ENCODE measurements at places on chromosomes 12 and 14. TPM values are rescaled to one million over a fixed set of nuclear protein-coding genes. Genes with fewer than 3 reads are reported as not detected.

- H3K36me3 ChIP-seq, result no peaks in the 10 kb centered on the region
- H3K4me3 ChIP-seq, result no peak overlapping the region
- no peaks in the 10 kb centered on the region for H3K27me3 ChIP-seq
Observed at GRCh38 chr14:21108791-21109190, 7.9 kb downstream of the TMEM253 start.

GRCh38 chr14:76267322-76268046, 108.5 kb upstream of the ESRRB start:
- H3K27me3 ChIP-seq, result peaks cover 8% of the 10 kb centered on the region
- H3K4me1 ChIP-seq, result peaks cover 4% of the 10 kb centered on the region
- no peak overlapping the region for H3K27ac ChIP-seq
- peak; percentile 24 for DNase-seq
- peaks cover 3% of the 10 kb centered on the region for H3K36me3 ChIP-seq

DNA sequence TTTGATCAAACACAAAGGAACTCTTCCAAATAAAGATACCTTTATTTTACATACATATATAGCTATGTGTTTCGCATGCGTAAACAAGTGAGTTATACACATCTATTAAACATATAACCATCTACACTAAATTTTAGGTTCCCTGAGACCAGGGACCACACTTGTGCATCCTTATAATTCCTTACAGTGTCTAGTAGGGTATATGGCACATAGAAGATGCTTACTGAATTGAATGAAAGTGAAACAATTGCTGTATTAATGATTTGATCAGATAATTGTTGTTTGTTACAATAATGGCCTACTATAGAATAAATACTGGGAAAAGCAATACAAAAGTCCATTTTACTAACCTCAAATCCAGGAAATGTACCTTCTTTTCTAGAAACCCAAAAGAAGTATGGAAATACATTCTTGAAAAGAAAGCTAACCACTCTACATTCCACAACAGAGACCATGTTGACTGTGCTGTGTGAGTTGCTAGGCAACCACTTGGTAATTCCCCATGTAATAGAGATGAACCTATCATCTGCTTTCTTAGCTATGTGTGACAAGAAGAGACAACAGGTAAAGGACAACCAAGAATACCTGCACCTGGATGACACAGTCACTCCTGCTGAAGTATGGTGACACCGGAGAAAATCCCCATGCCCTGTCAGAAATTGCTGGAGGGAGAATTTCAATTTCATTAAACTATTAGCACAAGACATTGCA, 11.9 kb upstream of the CIPC start:
- peak overlapping the region; percentile 96 for H3K27ac ChIP-seq
- H3K36me3 ChIP-seq, result no peaks in the 10 kb centered on the region
- H3K4me1 ChIP-seq, result peaks cover 54% of the 10 kb centered on the region
- no peak for DNase-seq
- peak overlapping the region; percentile 56 for H3K4me3 ChIP-seq

DNA sequence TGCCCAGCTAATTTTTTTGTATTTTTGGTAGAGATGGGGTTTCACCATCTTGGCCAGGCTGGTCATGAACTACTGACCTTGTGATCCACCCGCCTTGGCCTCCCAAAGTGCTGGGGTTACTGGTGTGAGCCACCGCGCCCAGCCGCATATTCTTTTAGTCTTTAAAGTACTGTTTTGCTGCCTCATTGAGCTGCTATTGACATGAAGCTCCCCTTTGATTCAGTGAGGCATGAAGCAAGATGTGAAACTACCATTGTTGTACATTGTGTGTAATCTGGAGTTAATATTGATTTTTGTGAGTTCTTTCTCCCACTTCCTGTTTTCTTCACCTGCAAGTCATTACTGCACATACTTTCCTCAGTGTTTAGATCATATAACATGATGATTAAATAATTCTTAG, 80.8 kb downstream of the MNAT1 start:
- DNase-seq, result no peak
- H3K4me1 ChIP-seq, result peaks cover 14% of the 10 kb centered on the region
- no peak overlapping the region for H3K4me3 ChIP-seq
- H3K27me3 ChIP-seq, result no peaks in the 10 kb centered on the region
- H3K27ac ChIP-seq, result no peak overlapping the region

DNA sequence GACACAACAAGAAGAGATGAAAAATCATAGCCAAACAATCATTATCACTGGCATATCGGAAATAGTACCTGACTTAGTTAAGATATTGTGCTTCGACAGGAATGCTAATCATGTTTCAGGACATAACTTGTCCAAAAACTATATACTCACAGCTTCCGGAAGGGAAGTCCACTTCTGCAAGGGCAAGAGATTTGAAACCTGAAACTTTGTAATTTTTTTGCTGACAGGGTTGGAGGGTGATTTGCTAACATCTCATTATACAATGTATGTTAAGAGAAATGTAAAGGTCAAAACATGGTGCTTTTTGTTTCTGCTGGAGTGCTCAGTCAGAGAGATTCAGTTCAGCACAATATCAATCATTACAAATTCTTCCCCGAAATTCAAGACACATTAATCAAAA, 200.3 kb downstream of the CNTN1 start:
- no peaks in the 10 kb centered on the region for H3K27me3 ChIP-seq
- H3K4me3 ChIP-seq, result no peak overlapping the region
- no peak overlapping the region for H3K27ac ChIP-seq
- H3K36me3 ChIP-seq, result no peaks in the 10 kb centered on the region
- no peak for DNase-seq

GRCh38 chr12:131929581-131930456, 743 bp downstream of the PUS1 start:
- peaks cover 12% of the 10 kb centered on the region for H3K4me1 ChIP-seq
- H3K27me3 ChIP-seq, result no peaks in the 10 kb centered on the region
- H3K36me3 ChIP-seq, result peaks cover 17% of the 10 kb centered on the region
- peak overlapping the region; percentile 95 for H3K4me3 ChIP-seq
- H3K27ac ChIP-seq, result peak overlapping the region; percentile 95
- peak; percentile 29 for DNase-seq

DNA sequence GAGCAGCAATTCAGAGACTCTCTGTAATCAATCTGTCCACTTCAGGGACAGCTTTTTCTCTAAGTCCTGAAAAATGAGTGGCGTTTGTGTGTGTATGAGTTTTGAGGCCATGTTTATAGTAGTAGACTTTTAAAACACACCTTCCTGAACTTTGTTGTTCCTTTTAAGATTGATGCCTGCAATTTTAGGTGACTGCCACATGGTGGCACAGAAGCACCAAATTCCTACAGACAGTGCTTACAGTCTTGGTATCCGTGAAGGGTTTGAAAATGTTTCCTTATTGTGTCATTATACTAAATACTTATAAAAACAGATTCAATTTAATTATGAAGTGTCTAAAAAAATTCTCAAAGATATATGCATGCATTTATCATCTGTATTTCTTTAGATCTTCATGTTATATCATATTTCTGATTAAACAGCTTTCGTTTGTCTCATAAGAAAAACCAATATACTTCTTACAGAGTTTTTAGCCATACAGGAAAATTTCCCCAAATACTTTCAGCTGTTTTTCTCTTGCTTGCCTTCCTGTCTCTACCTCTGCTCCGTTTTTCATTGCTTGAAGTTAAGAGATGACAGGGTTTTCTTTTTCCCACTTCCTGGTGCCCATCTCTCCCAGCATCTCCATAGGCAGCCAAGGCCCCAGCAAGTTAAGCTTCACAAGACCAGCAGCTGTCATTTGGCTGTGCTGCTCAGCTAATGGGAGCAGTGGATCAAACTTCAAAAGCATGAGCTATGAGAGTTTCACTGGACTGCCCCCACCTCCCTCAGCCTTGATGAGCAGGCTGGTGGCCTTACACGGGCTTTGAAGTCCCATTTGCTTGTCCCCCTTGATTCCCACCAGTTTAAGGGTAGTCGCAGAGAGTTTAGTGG, 259.6 kb downstream of the AKAP6 start:
- peaks cover 8% of the 10 kb centered on the region for H3K36me3 ChIP-seq
- H3K27ac ChIP-seq, result no peak overlapping the region
- no peak overlapping the region for H3K4me3 ChIP-seq
- H3K27me3 ChIP-seq, result no peaks in the 10 kb centered on the region

- no peak for DNase-seq
- H3K36me3 ChIP-seq, result peaks cover 16% of the 10 kb centered on the region
- H3K27me3 ChIP-seq, result no peaks in the 10 kb centered on the region
- H3K27ac ChIP-seq, result no peak overlapping the region
- no peak overlapping the region for H3K4me3 ChIP-seq
Observed at GRCh38 chr14:28361486-28361885, 405.1 kb upstream of the FOXG1 start.

- no peaks in the 10 kb centered on the region for H3K4me1 ChIP-seq
- peaks cover 8% of the 10 kb centered on the region for H3K27me3 ChIP-seq
- no peak overlapping the region for H3K27ac ChIP-seq
- H3K36me3 ChIP-seq, result no peaks in the 10 kb centered on the region
Observed at GRCh38 chr14:104550861-104551728, 28.5 kb upstream of the C14orf180 start.

- no peak overlapping the region for H3K4me3 ChIP-seq
- H3K4me1 ChIP-seq, result no peaks in the 10 kb centered on the region
- no peak overlapping the region for H3K27ac ChIP-seq
Observed at GRCh38 chr12:114263056-114263805, 142.7 kb downstream of the TBX5 start.

DNA sequence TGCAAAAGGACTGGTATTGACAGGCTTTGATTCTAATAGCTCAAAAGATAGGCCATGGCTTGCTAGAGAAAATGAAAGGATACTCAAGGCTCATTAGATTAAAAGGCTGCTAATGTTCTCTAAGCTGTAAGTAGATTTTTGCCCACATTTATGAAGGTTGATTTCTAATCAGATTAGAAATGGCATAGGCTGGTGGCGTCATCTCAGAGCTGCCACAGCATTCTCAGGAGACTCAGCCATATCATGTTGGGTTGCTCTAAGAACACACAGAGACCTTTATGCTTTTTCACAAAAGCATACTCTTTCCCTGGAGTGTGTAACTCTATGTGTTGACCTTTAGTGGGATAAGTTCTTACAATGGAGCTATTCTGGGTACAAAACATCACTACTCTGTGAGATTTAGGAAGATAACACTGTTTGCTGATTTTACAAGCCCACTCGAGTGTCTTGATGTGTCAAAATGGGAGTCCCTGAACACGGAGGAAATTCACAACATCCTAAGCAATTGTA, 576.0 kb downstream of the NRXN3 start:
- peaks cover 26% of the 10 kb centered on the region for H3K4me1 ChIP-seq
- H3K27me3 ChIP-seq, result no peaks in the 10 kb centered on the region
- DNase-seq, result no peak
- H3K36me3 ChIP-seq, result no peaks in the 10 kb centered on the region
- H3K4me3 ChIP-seq, result peak overlapping the region; percentile 53

GRCh38 chr14:100546051-100546443, 41.2 kb downstream of the BEGAIN start:
- H3K27me3 ChIP-seq, result no peaks in the 10 kb centered on the region
- peaks cover 6% of the 10 kb centered on the region for H3K4me1 ChIP-seq
- H3K36me3 ChIP-seq, result no peaks in the 10 kb centered on the region
- H3K4me3 ChIP-seq, result no peak overlapping the region
- no peak overlapping the region for H3K27ac ChIP-seq
- no peak for DNase-seq

DNA sequence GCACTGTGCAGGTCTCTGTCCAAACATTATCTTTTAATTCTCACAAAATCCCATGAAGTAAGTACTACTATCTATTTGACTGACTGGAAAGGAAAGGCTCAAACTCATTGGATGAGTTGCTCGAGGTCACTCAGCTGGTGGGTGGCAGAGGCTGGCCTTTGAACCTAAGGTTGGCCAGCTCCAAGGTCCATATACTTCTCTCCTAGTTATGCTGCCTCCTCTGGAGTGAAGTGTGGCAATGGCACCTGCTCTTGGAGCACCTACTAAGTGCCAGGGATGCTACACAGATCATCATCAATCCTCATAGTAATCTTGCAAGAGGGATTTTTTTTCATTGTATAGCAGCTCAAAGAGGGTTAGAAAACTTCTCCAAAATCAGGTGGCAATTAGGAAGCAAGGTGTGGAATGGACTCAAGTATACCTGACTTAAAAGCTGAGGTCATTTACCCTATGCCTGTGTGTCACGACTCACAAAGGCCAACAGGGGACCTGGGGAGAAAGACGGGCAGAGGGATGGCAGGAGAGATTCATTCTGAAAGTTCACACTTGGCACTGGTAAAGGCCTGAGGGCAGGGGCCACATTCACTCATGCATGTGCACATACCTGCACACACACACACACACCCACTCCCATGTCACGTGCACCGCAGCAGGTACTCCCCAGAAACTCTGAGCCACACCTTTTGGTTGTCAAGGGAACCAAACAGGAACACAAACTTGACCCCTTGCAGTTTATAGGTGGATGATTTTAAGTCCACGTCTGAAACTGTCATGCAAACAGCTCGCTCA, 146.4 kb downstream of the FOXN3 start:
- DNase-seq, result no peak
- H3K4me1 ChIP-seq, result peaks cover 28% of the 10 kb centered on the region
- no peaks in the 10 kb centered on the region for H3K27me3 ChIP-seq
- H3K36me3 ChIP-seq, result no peaks in the 10 kb centered on the region

DNA sequence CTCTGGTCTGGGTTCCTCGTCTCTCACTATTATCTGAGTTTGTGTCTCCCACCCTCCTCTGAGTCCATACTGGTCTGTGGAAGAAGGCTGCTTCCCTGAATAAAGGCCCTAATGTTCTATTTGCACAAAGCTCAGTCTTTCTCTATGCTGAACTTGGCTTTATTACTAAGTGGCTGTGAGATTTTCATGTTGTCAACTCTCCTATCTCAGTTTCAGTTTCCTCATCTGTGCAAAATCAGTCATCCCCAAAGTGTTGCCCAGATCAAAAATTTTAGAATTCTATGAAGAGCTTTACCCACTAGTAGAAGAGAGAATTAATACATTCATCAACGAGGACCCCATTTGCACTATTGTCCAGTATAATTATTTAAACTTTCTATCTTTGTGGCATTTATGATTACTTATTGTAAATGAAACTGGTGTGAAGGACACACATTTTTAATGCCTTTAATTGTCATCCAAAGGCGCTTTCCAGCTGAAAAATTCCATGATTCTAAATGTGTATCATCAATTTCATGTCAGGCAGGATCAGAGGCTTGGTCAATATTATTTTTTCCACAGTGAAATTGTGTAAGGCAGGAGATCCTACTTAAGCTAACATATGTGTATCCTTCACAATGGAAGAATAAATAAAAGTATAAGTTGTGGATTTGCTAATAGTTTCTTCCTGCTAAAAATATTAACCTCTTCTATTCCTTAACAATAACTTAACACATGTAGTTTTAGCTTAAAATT, 79.1 kb upstream of the EEA1 start:
- no peak for DNase-seq
- H3K36me3 ChIP-seq, result no peaks in the 10 kb centered on the region
- peaks cover 28% of the 10 kb centered on the region for H3K4me1 ChIP-seq
- no peak overlapping the region for H3K4me3 ChIP-seq

Gene HVCN1
- total RNA-seq, result 3.8 TPM

Gene KRT72
- total RNA-seq, result not detected

Gene CFAP54
- 3.1 TPM for total RNA-seq

Gene IL31
- not detected for total RNA-seq

Gene ITGA7
- total RNA-seq, result 63.7 TPM

Gene SLC16A7
- 2.9 TPM for total RNA-seq

Gene CLEC9A
- not detected for total RNA-seq

Gene WNK1
- total RNA-seq, result 166 TPM
